Hematopoietic multipotent progenitor cell treated with erythropoietin and hydrocortisone succinate and interleukin-3 and kit ligand, for 17 days (in vitro differentiated cells): ENCODE measurements at places on chromosomes 4 and X.

- no peak for DNase-seq
Observed at GRCh38 chrX:68180579-68180978, 252.7 kb downstream of the OPHN1 start.

- DNase-seq, result no peak
Observed at GRCh38 chr4:107419052-107419451, 301.0 kb downstream of the PAPSS1 start.

- DNase-seq, result no peak
Observed at GRCh38 chrX:85140964-85141363, 102.6 kb downstream of the SATL1 start.

DNA sequence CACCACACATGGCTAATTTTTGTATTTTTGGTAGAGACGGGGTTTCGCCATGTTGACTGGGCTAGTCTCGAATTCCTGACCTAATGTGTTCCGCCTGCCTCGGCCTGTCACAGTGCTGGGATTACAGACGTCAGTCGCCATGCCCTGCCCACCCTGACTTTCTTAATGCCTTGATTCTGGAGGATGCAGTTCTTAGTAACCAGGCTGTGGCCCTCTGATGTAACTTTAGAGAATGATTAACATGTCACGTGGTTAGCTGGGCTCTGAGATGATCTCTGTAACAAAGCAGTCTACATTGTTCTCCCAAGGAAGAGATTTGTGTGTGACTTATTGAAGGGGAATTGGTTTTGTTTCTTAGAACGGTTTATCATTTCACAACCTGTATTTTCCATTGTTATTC lies 30.6 kb downstream of the ANK2 start:
- no peak for DNase-seq

DNA sequence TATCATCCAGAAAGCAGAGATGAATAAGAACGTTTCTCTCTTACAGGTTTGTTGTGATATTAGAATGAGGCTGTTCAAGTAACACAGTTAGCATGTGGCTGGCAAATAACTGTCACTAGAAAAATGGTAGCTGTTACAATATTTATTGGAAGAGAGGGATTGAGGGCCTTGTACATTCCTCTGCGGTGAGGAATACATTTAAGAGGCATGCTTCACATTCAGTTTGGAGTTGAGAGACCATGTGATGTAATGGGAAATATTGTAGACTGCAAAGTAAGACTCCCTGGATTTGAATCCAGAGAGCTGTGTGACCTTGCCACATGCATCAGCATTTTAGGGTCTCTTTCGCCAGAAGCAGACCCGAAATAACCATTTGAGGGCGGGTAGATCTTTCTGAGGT lies 104.8 kb upstream of the KIT start:
- no peak for DNase-seq
